CD8-positive, alpha-beta memory T cell (primary cell): ENCODE measurements at places on chromosomes 5 and 9. TPM values are rescaled to one million over a fixed set of nuclear protein-coding genes. Genes with fewer than 3 reads are reported as not detected.

CXXC5 gene
- 2.1 TPM for total RNA-seq

- H3K27ac ChIP-seq, result peak overlapping the region; percentile 16
- H3K4me3 ChIP-seq, result no peak overlapping the region
- no peaks in the 10 kb centered on the region for H3K27me3 ChIP-seq
- H3K36me3 ChIP-seq, result no peaks in the 10 kb centered on the region
Observed at GRCh38 chr5:160260881-160261815, 31.8 kb downstream of the FABP6 start.

DNA sequence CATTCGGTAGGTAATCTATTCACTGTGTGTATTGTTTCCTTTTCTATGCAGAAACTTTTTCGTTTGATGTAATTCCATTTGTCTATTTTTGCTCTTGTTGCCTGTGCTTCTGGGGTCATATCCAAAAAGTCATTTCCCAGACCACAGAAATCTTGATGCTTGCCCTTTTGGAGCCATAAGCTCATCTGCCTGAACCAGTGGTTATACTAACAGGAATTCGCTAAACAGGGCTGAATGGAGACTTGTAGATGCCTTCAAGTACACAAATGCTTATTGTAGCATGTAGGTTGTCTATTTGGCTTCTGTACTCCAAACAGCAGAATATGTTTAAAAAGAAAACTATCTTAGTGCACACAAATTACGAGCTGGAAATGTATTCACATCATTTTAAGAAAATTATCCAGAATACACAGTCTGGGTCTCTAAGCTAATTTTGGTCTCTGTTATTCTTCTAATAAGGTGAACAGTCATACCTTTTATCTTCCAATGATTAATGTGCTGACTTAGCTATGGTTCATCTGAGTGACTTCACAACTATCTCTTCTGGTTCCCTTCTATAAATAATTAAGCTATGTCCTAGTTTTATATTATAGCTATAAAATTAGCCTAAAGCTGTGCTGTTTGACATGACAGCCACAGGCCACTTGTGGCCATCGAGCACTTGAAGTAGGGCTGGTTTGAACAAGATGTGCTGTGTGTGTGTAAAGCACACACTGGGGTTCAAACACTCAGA is 87.6 kb downstream of the DAPK1 start:
- H3K36me3 ChIP-seq, result no peaks in the 10 kb centered on the region
- DNase-seq, result no peak
- no peak overlapping the region for H3K4me3 ChIP-seq
- H3K27ac ChIP-seq, result no peak overlapping the region
- no peaks in the 10 kb centered on the region for H3K4me1 ChIP-seq
- no peaks in the 10 kb centered on the region for H3K27me3 ChIP-seq

DNA sequence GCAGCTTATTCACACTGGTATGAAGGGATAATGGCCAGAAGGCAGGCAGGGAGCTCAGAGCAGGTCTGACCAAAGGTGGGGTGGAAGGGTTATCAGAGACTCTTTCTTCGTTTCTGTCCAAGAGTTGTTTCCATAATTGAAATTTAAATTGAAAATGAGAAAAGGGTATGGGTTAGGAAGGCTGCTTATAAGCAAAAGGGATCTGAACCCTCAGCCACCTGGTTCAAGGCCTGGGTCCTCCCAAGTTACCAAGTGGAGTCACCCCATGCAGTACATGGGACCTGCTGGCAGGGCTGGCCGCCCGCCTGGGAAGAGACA is 17.8 kb downstream of the EEIG1 start:
- H3K27ac ChIP-seq, result no peak overlapping the region
- H3K4me1 ChIP-seq, result peaks cover 100% of the 10 kb centered on the region
- no peaks in the 10 kb centered on the region for H3K27me3 ChIP-seq
- no peak for DNase-seq
- peak overlapping the region; percentile 3 for H3K4me3 ChIP-seq
- H3K36me3 ChIP-seq, result no peaks in the 10 kb centered on the region

GRCh38 chr9:93128715-93129224 is 5.3 kb downstream of the NINJ1 start:
- H3K4me3 ChIP-seq, result no peak overlapping the region
- H3K36me3 ChIP-seq, result no peaks in the 10 kb centered on the region
- peaks cover 76% of the 10 kb centered on the region for H3K4me1 ChIP-seq
- H3K27me3 ChIP-seq, result no peaks in the 10 kb centered on the region

DNA sequence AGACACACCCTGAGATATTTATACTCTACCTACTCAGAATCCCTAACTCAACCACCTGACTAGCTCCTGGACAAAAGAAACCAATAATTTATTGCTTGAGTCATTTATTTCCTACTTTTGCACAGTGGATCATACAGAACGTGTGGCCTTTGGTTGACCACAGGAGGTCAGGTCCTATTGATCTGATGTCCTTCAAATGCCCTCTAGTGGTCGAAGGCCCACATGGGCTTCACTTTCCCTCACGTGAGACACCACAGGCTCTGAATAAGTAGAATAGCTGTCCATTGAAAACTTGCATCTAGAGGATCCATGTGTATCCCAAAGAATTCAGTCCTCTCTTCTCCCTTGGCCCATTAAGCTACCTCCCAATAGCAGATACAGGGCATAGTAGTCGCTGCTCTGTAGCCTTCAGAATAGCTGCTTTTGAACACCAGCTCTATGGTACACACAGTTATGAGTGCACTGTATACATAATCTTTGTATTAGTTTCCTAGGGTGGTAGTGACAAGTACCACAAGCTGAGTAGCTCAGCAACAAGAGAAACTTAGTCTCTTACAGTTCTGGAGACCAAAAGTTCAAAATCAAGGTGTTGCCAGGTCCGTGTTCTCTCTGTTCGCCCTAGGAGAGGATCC is 177.6 kb upstream of the SMARCA2 start:
- DNase-seq, result no peak
- no peaks in the 10 kb centered on the region for H3K36me3 ChIP-seq
- H3K4me1 ChIP-seq, result no peaks in the 10 kb centered on the region
- H3K27me3 ChIP-seq, result no peaks in the 10 kb centered on the region
- H3K4me3 ChIP-seq, result no peak overlapping the region

DNA sequence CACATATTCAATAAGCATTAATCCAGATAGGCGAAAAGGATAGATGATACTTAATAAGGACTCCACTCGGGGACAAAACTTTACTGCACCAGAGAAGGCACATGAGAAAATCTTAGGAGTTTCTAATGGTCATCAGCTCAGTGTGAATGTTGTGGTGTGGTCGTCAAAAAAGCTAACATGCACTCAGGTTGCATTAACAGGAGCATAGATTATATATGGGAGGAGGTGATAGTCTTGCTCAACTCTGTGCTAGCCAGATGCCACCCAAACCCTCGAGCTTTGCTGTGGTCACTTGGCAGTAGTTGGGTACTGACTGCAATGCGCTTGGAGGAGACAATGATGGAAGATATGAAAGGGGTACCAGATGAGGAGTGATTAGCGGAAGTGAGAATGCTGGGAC is 8.6 kb upstream of the COL27A1 start:
- DNase-seq, result no peak
- peaks cover 5% of the 10 kb centered on the region for H3K27me3 ChIP-seq
- H3K4me1 ChIP-seq, result no peaks in the 10 kb centered on the region
- no peak overlapping the region for H3K4me3 ChIP-seq
- no peak overlapping the region for H3K27ac ChIP-seq
- no peaks in the 10 kb centered on the region for H3K36me3 ChIP-seq

- no peak overlapping the region for H3K4me3 ChIP-seq
- H3K4me1 ChIP-seq, result no peaks in the 10 kb centered on the region
- DNase-seq, result no peak
- no peaks in the 10 kb centered on the region for H3K27me3 ChIP-seq
- no peaks in the 10 kb centered on the region for H3K36me3 ChIP-seq
- no peak overlapping the region for H3K27ac ChIP-seq
Observed at GRCh38 chr5:149221326-149221725, 50.3 kb upstream of the AFAP1L1 start.

- no peaks in the 10 kb centered on the region for H3K36me3 ChIP-seq
- no peak overlapping the region for H3K4me3 ChIP-seq
- no peaks in the 10 kb centered on the region for H3K27me3 ChIP-seq
- DNase-seq, result no peak
Observed at GRCh38 chr5:157842787-157843186, 16.2 kb downstream of the CLINT1 start.

DNA sequence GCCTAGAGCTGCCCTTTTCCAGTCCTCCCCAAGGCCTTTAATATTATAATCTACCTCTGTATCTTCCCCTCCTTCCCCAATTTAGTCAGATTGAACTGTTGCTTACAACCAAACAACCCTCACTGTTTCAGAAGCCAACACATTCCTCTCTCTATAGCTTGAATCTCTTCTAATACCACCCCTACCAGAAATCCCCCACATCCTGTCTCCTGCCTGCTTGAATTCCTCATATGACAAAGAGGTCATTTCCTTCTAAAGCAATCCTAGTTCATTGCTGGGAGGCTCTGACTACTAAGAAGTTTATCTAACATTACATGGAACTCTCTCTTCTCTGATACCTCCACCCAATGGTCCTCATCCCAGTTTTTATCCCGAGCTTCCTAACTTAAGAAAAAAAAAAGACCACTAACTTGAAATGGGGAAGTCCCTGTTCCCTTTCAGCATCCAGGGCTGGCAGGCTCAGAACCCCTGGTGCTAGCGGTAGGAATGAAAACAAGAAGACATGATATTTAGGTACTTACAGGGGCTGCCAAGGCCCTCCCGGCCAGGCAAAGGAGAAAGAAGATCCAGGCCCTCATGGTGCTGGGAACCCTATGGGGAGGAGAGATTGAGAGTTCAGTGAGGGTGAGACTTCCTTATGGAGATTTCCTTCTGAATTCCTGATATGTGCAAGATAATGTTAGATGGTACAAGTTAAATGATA is 11.0 kb downstream of the SPARC start:
- no peak for DNase-seq
- no peak overlapping the region for H3K27ac ChIP-seq
- H3K36me3 ChIP-seq, result no peaks in the 10 kb centered on the region
- no peaks in the 10 kb centered on the region for H3K4me1 ChIP-seq

AQP3 gene
- 8.7 TPM for total RNA-seq

DNA sequence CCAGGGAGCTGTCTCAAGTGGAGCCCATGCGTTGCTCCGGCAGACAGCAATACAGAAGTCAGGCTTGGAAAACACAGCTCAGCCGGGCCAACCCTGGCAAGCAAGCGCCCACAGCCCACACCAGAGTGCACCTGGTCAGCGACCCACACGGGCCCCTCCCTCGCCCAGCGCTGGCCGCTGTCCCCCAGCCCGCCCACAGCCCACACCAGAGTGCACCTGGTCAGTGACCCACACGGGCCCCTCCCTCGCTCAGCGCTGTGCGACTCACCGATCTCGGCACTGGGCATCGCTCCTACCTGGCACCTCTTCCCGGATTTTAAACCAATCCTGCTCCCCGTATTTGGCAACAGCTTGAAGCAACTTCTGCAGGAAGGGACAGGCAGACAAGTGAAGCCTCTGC is 12.8 kb downstream of the SNAPC4 start:
- H3K27me3 ChIP-seq, result no peaks in the 10 kb centered on the region
- H3K4me3 ChIP-seq, result no peak overlapping the region
- no peak for DNase-seq
- peaks cover 6% of the 10 kb centered on the region for H3K36me3 ChIP-seq
- no peak overlapping the region for H3K27ac ChIP-seq
- peaks cover 21% of the 10 kb centered on the region for H3K4me1 ChIP-seq

DNA sequence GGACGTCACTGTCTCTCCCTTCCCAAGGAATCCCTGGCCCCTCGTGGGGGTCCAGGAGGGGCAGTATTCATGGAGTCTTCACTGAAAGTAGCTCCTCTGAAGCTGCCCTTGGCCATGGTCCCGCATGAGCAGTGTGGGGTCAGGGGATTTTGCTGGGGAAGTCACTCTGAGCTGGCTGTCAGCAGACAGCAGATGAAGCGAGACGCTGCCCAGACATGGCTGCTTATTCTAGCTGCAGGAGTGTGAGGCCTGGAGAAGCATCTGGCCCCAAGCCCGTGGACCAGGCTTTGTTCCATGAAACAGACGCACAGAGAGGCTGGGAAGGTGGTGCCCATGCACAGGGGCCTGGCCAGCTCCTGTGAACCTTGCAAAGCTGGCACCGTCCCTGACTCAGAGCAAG is 21.5 kb upstream of the ASS1 start:
- no peak overlapping the region for H3K4me3 ChIP-seq
- H3K27me3 ChIP-seq, result no peaks in the 10 kb centered on the region
- DNase-seq, result no peak
- H3K36me3 ChIP-seq, result no peaks in the 10 kb centered on the region

- no peak for DNase-seq
- H3K27me3 ChIP-seq, result no peaks in the 10 kb centered on the region
- H3K36me3 ChIP-seq, result peaks cover 3% of the 10 kb centered on the region
- H3K4me1 ChIP-seq, result peaks cover 46% of the 10 kb centered on the region
- no peak overlapping the region for H3K27ac ChIP-seq
Observed at GRCh38 chr9:6433410-6433809, 20.4 kb downstream of the UHRF2 start.

GRCh38 chr5:58675341-58675740 is 92.5 kb downstream of the RAB3C start:
- DNase-seq, result no peak
- H3K27me3 ChIP-seq, result no peaks in the 10 kb centered on the region
- H3K4me1 ChIP-seq, result no peaks in the 10 kb centered on the region
- H3K27ac ChIP-seq, result no peak overlapping the region
- no peak overlapping the region for H3K4me3 ChIP-seq

CRB2 gene
- total RNA-seq, result not detected

DNA sequence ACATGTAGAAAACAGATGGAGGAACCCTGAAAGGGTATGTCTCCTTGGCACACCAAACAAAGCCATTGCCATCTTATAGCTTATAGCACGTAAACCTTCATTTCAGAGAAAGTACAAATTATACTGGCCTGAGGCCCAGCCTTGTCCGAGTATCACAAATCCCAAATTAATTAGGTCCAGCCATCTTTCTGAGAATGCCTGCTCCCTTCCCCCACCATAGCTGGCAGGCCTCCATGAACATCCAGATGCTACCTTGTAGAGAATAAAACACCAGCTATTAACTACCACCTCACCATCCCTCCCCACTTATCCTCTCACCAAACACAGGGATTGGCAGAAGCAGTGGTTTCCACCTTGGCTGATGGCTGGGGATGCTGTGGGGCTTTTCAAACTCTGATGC is 224.0 kb downstream of the SPOCK1 start:
- H3K4me3 ChIP-seq, result no peak overlapping the region
- no peaks in the 10 kb centered on the region for H3K27me3 ChIP-seq
- H3K36me3 ChIP-seq, result no peaks in the 10 kb centered on the region
- no peaks in the 10 kb centered on the region for H3K4me1 ChIP-seq

DNA sequence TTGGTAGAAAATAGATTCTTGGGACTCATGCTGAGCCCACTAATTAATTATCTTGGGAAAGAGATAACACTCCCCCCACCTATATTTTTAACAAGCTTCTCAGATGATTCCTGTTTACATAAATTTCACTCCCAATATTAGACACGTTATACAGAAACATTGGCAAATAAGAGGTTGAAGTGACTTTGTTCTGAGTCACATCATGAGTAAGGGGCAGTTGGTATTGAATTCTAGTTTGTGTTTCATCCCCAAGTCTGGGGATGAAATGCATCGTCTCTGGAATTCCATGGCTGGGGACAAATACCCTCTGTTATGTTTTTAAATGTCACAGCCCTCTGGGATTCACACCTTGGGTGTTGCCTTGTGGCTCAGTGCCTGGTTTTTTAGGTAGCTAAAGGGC is 41.0 kb downstream of the BASP1 start:
- H3K4me1 ChIP-seq, result no peaks in the 10 kb centered on the region
- H3K4me3 ChIP-seq, result no peak overlapping the region
- no peak overlapping the region for H3K27ac ChIP-seq
- no peak for DNase-seq
- H3K27me3 ChIP-seq, result no peaks in the 10 kb centered on the region

ELAVL2 gene
- not detected for total RNA-seq

- no peaks in the 10 kb centered on the region for H3K36me3 ChIP-seq
- H3K27ac ChIP-seq, result no peak overlapping the region
- no peaks in the 10 kb centered on the region for H3K4me1 ChIP-seq
Observed at GRCh38 chr5:18662231-18662630, 1028.0 kb downstream of the TAF11L14 start.

COL15A1 gene
- not detected for total RNA-seq
